SW 1271 (cell line): ENCODE measurements at places on chromosomes 11 and 22.

- DNase-seq: no peak
These were observed 8.3 kb downstream of the CYB561A3 start for GRCh38 chr11:61353131-61354067.

- DNase-seq: no peak
These were observed 199.7 kb downstream of the FAT3 start for GRCh38 chr11:92424281-92424680.

DNA sequence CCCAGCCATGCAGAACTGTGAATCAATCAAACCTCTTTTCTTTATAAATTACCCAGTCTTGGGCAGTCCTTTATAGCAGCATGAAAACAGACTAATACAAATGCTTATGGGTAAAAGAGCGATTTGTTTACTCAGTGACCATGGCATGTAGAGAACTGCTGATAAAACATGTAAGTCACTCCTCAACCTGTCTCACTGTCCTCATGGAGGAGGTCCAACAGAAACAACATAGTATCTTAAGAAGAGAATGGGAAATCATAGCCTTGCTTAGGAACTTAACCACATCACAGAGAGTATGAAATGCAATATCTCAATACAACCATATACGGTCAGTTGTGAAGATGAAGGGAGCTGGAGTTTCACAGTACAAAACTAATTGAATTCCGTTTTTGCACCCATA, 1734.0 kb upstream of the RAG2 start:
- no peak for DNase-seq

DNA sequence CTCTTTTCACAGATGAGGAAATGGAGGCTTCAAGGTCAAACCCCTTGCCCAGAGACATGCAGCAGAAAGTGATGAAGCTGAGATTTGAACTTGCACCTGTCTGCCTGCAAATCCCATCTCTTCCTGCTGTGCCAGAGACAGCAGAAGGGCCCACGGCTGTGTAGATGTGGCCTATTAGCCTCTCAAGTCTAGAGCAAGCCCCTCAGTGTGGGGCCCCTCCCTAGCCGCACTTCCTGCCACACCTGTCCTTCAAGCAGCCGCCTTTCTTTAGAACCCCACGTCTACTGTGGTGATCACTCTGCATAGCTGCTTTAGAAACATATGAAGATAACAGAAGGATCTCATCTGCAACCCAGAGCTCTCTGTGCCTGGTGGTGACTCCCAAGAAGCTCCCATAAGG, 41.2 kb upstream of the JAM3 start:
- DNase-seq: no peak

DNA sequence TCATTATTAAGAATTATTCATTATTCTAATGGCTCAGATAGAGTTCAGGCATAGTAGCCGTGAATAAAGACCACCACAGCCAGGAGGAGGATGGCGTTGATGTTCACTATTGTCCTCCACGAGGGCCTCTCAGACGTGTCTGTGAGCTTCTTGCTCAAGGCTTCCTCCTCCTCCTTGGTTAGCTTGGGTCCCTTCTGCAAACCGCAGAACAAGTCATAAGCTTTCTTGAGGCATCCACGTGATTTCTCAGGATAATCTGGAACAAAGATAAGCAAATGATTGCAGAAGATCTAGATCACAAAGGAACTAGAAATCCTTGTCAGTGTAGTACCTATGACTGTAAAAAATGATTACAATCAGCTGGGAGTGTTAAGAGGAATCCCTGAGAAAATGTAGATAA, 13.6 kb upstream of the RFPL2 start:
- no peak for DNase-seq

DNA sequence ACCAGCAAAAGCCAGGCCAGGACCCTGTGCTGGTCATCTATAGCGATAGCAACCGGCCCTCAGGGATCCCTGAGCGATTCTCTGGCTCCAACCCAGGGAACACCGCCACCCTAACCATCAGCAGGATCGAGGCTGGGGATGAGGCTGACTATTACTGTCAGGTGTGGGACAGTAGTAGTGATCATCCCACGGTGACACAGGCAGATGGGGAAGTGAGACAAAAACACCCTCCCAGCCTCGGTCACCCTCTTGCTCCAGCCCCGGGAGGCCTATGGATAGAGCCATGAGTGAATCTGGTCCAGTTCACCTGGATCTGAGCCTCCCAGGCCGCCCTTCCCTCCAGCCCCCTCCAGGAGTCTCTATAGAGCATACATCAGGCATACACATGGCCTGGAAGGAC, 115.2 kb upstream of the IGLL5 start:
- no peak for DNase-seq

- DNase-seq: no peak
These were observed 16.4 kb downstream of the PRR33 start for GRCh38 chr11:1875093-1875850.

DNA sequence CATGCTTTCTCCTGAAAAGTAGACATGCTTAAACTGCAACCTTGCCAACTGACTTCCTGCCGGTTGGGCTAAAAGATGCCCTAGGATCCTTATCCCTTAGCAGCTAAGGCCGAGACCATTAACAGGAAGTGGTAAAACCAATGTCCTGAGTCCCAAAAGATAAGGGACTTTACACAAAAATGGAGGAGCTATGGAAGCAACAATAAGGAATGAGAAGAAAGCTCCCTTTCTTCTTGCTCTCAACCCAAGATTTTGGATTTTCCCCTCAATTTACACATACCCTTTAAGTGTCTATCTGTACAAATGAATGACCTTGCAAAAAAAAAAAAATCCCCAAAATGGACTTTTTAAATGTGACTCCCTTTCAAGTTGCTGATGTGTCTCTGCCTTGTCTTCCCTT, 11.1 kb downstream of the MRPL17 start:
- DNase-seq: no peak

GRCh38 chr22:22752556-22753477, 108.4 kb downstream of the GGTLC2 start:
- DNase-seq: no peak

- DNase-seq: no peak
These were observed 391.3 kb downstream of the NXPE2 start for GRCh38 chr11:115069599-115069998.

DNA sequence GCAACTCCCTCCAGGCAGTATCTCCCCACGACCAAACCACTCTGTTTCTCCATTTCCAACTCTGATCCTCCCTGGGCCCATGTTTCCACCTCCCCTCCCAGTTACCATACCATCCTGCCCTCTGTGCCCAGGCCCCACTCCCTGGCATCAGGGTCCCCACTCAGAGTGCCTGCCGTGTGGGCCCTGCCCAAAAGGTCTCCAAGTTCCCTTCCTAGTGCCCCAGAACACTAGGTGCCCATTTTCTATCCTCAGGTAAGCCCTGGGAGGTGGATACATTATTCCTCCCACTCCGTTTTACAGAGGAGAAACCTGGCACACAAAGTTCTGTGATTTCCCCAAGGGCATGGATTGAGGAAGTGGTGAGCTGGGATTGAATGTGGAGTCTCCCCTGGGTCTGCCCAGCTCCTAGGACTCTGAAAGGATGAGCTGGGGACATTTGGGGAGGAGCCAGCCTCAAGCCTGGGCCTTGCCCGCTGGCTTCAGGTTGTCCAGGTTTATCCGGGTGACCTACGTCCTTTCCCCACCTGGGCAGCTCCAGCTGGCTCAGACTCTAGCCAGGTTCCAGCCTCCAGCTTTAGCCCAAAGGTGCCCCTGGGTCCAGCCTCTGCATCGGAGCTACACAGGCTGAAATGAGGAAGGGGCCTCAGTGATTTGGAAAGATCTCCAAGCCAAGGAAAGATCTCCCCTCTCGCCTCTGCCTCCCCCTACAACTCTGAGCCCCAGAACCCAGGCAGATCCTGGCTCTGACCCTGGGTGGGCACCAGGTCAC, 2.2 kb upstream of the GSTT4 start:
- DNase-seq: no peak

DNA sequence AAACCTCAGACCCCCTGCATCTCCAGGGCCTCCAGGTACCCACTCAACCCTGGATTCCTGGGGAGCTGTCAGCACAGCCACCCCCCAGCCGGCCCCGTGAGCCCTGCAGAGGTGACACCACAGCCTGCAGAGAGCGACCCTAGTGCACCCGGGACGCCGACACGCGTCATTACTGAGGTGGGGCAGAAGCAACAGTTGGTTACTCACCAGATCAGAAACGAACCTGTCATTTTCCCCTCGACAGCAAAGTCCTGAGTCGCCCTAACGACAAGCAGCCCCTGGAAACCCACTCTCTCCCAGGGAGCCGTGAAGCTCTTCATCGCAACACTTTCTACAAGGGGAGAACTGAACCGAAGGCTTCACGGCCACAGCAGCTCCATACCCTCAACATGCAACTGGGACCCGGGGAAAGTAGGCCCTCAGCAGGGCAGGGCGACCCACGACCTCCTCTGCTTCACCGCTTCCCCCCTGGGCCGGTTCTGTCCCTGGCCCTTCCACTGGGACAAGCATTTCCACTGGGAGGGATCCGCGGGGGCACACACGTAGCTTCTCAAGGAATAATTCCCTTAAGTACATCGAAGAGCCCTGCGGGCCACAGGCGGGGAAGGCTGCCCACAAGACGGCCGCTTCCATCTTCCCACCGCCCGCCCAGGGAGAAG, 1.6 kb downstream of the BRD1 start:
- no peak for DNase-seq

- DNase-seq: no peak
These were observed 22.3 kb downstream of the LRRC74B start for GRCh38 chr22:21067901-21068680.

DNA sequence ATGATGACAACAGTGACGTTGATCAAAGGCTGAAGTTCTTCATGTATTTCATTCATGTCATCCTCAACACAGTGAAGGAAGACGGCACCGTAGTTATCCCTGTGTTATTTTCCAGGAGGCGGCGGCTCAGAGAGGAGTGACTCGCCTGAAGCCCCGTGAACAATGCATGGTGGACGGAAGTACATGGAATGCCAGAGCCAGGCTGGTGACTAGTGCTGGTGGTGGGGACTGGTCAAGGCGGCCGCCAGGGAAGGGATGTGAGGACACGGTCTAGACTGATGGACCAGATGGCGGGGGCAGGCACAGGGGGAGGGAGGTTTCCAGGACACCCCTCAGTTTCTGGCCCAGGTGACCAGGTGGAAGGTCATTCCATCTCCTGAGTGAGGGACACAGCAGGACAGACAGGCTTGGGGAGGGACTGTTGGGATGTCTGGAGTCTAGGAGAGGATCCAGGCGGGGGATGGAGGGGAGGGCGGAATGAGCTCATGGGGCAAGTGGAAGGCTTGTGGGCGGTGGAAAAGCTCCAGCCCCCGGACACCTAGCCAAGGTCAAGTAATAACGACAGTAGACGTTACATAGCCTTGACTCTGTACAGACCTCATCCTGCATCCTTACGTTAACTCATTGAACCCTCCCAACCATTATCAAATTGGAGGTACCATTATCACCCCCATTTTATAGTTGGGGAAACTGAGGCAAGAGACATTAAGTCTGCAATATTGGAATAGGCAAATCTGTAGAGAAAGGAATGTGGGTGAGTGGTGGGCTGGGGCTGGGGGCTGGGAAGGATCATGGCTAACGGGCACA, 16.0 kb upstream of the PICK1 start:
- DNase-seq: no peak

DNA sequence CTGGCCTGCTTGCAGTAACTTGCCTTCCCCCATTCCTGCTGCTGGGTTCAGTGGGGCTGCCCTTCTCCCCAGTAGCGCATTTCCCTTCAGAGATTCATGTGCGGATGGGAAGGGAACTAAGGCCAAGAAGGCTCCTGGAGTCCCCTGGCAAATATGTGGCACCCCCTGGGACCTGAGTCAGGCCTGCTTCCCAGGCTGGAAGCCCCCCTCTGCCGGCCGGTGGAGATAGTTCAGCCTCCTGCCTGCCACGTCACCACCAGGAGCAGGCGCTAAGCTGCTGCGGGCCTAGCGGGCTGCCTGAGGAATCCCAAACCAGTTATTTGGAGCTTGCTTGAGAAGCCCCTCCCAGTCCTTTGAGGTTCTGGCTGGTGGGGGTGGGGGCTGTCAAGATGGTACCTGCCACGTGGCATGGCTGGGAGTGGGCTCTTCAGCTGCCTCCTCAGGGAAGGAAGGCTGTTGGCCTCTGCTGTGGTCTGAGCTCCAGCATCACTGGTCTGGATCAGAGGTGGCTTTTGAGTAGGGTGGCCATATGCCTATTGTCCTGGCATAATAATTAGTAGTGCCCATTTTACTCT, 2.0 kb downstream of the SERPINH1 start:
- no peak for DNase-seq

DNA sequence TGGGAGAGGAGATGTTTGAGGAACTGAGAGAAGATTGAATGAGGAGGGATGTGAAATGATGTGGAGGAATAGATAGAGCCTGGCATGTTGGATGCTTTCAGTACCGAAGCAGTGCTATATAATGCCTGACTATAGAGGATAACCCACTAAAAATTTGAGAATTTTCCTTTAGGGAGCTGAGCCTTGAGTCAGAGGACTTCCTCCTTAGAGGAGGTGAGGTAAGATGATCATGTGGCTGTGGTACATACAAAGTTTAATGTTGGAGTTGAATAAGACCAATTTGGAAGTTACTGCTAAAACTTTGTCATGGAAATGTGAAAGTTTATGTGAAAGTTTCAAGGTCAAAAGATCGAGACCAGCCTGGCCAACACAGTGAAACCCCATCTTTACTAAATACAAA, 66.9 kb downstream of the YAP1 start:
- DNase-seq: no peak

DNA sequence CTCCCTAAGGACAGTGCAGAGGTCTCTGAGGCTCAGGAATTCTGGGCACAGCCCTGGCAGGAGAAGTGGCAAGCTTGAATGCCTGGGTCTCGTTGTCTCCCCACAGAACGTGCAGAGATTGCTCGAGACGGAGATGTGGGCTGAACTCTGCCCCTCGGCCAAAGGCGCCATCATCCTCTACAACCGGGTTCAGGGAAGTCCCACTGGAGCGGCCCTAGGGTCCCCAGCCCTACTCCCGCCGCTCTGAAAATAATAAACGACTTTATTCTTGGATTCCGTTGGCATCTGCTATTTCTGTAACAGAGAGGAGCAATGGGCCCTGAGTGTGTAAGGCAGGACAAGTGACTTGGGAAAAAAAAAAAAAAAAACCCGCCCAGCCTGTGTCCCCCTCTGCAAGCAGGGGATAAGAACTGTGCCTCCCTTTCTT, 591 bp upstream of the DNAJC4 start:
- DNase-seq: no peak

- DNase-seq: no peak
These were observed 49.7 kb downstream of the LINC01488 start for GRCh38 chr11:69531071-69531716.

- no peak for DNase-seq
These were observed 101.9 kb downstream of the IGLL1 start for GRCh38 chr22:23478175-23478574.

- DNase-seq: no peak
These were observed 677.7 kb downstream of the BRD1 start for GRCh38 chr22:49149721-49150608.
